ENCODE measurements at places on chromosomes 11 and 22.

DNA sequence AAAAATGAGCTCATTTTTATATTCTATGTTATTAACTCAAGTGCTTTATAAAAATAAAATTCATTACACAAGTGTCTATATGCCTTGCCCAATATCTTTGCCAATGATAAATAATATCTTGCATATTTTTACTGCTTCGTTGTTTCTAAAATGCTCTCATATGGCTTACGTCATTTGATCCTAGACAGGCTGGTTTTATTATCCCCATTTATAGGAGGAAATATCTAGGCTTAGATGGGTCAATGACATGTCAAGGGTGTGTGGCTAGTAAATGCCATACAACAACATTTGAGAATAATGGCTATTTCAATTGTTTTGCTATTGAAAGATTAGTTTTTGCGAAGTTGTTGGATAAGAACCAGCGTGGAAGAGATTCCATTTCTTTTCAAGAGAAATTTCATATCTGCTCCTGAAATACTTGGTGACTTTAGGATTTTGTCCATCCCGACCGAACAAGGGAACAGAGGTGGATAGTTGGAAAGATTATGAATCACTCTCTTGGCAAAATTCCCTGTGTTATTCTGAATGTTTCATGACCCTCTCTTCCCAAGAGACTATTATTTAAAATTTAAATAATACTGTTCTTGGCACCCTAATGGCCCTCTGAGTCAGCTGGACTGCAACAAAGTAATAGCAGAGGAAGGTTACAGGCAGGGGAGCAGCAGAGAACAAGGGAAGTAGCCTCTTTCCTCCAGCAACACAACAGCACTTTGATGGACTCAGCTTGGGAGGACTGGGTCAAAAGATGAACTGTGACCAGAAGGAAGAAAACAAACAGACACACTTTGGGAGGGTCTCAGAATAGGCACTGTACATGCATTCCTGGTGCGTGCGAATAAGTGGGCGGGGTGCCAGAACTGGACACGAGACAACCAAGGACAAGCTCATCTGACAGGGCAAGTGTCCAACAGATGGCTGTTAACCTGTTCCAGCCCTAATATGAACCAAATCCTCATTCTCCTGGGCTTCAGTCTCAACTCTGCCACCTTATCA, 94.5 kb downstream of the ME3 start:
- no peak for DNase-seq

GRCh38 chr11:61023086-61023965, 51.8 kb downstream of the CD6 start:
- peak; percentile 89 for DNase-seq

DNA sequence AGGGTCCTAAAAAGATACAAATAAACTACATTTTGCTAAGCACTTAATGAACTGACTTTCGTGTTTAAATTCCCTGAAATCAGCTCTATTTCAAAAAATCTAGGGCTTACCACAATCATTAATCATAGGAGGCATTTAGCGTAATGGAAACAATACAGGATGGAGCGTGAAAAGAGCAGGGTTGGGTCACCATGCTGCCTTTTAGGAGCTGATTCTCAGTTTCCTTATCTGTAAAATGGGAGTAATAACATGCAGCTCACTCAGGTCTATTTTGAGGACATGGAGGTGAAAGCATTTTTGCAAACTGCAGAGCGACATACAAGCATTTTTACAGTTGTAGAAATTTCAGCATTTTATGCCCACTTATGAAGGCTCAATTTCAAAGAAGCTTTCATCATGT, 407.0 kb downstream of the TENM4 start:
- no peak for DNase-seq

DNA sequence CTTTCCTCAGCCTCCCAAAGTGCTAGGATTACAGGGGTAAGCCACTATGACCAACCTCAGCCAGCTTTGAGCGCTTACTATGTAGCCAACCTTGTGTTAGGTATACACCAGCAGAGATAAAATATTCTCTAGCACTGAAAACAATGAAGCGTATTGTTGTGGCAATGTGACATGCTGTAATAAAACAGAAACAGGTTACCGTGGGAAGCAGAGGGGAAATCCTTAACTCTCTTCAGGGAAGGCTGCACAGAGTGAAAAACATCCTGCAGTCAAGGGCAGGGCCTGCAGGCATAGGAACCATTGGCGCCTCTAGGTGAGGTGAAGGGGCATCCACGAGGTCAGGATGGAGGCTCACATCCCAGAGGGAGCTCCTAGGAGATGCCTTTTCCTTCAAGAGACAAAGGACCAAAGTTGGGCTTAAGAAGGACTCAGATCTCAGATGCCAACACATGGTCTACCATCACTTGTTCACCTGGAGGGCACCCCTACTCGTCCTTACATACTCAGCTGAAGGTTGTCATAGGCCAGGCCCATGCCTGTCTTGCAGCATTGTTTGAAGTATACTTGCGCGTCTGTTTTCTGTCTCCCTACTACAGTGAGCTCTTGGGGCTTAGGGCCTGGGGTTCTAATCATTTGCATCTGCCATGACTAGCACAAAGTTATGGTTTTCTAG, 8.0 kb downstream of the POLD4 start:
- no peak for DNase-seq

Measured in activated effector memory CD4-positive, alpha-beta T cell treated with anti-CD3 and anti-CD28 coated beads, Interleukin-2, amount 50 U/mL, for 16 hours (primary cell).